Hematopoietic multipotent progenitor cell treated with erythropoietin and hydrocortisone succinate and interleukin-3 and kit ligand, for 4 days (in vitro differentiated cells): ENCODE measurements at places on chromosomes 12 and 14.

GRCh38 chr14:60326274-60326673 is 77.3 kb downstream of the PPM1A start:
- DNase-seq, result no peak

DNA sequence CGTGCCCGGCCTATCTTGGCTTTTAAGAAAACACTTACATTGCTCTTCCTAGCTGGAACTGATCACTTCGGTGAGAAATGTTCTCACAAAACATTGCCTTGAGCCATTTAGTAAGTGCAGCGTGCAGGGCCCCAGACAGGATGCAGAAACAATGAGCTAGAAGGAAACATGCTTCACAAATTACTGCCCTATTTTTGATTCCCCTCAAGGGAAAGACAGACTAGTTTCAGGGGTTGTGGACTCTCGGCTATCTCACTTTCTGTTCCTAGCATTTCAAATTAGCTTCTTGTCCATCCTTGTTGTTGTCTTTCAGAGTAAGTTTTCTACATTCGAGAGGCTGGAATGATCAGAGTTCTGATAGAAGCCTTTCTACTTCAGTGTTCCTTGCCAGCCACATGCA is 21.6 kb downstream of the TGFB3 start:
- no peak for DNase-seq

DNA sequence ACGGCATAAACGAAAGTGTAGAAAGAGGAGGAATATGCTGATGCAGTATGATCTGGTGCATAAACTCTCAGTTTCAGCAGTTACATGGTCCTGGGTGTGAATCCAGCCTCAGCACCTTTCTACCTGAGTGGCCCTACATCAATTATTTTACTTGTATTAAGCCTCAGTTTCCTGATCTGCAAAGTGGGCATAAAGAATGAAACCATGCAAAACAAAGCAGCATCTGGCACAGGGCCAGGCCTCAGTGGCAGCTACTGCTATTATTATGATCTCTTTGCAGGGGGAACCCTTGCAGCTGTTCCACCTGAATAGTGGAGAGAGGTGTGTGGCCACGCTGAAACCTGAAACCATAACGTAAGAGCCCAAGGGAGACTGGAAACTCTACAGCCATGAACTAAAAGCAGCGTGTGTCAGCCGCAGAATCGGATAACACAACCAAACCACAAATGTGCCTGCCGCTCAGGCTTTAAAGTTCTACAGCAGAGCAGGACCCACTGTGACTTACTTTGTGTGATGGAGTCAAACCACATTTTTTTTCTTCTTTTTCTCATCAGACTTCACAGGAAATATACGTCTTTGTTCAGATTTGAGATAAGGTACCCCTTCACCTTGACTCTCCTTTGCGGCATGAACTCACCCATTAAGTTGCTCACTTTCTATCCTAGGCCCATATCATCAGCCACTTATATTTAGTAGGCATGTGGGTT is 29.2 kb upstream of the FOS start:
- peak; percentile 89 for DNase-seq

- no peak for DNase-seq
These were observed 618 bp upstream of the PGAM5 start for GRCh38 chr12:132710043-132710404.

DNA sequence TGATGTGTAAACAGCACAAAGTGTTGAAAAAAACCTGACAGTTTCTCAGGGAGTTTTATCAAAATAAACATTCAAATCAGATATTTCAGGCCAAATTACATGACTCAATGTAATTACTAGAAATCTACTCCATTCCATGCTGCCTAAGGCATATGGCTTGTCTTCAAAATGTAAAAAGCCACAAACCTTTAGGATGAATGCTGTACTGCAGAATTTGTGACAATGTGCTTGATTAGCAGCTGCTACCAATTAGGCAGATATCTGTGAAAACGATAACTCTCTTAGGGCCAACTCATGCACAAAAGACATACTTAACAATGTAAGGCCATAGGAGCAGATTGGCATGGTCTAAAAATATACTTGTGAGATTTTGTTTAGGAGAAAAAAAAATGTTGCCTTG is 267.0 kb downstream of the DACT1 start:
- no peak for DNase-seq

- no peak for DNase-seq
These were observed 578.4 kb upstream of the STXBP6 start for GRCh38 chr14:25628390-25628789.

- no peak for DNase-seq
These were observed 11.2 kb downstream of the TTC6 start for GRCh38 chr14:37606678-37607077.

DNA sequence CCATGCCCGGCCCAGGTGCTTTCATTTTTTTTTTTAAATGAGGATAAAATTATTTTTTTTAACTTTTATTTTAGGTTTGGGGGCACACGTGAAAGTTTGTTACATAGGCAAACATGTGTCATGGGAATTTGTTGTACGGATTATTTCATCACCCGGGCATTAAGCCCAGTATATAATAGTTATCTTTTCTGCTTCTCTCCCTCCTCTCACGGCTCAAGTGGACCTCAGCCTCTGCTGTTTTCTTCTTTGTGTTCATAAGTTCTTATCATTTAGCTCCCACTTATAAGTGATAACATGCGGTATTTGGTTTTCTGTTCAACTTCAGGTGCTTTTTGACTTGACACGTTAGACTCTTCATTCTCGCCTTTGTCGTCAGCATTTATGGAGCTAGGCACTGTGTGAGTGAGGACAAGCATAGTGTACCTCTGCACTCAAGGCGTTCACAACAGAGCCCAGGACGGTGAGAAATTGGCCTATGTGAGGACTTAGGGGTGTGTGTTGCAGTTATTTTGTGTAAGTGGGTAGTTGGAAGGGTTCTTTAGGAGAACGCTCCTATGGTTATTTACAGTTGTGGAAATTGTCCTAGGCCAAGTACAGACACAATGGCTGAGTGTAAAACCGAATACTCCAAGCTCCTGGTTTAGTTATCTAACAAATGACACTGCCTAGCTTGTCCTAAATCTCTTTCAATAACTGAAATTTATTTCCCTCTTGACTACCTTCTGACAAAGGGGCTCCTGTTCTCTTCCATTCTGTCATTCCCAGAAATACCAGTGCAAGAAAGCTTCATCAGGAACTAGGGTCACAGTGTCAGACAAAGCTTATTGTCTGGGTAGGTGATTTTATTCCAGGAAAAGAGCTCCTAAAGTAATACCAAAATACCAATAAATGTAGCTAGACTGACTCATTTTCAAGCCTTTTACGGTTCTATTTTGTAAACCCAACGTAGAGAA is 200.5 kb upstream of the PRICKLE1 start:
- no peak for DNase-seq

DNA sequence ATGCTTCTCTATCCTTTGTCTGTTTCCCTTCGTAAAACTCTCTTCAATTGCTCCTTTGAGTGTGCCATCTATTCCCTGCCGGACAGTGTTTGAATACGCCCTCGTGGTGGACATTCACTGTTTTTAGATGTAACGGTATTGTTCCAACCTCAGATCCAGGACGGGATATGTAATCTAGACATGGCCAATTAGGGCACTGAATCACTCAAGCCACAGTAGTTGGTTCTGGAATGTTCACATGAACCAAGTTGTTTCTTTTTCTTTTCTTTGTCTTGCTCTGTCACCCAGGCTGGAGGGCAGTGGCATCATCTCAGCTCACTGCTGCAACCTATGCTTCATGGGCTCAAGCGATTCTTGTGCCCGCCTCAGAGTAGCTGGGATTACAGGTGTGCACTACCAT is 204.2 kb upstream of the PLXNC1 start:
- no peak for DNase-seq

- DNase-seq, result peak; percentile 73
These were observed 60.6 kb upstream of the TMCC3 start for GRCh38 chr12:94710933-94711332.

- no peak for DNase-seq
These were observed 449.6 kb downstream of the TMEM117 start for GRCh38 chr12:44285321-44285960.

DNA sequence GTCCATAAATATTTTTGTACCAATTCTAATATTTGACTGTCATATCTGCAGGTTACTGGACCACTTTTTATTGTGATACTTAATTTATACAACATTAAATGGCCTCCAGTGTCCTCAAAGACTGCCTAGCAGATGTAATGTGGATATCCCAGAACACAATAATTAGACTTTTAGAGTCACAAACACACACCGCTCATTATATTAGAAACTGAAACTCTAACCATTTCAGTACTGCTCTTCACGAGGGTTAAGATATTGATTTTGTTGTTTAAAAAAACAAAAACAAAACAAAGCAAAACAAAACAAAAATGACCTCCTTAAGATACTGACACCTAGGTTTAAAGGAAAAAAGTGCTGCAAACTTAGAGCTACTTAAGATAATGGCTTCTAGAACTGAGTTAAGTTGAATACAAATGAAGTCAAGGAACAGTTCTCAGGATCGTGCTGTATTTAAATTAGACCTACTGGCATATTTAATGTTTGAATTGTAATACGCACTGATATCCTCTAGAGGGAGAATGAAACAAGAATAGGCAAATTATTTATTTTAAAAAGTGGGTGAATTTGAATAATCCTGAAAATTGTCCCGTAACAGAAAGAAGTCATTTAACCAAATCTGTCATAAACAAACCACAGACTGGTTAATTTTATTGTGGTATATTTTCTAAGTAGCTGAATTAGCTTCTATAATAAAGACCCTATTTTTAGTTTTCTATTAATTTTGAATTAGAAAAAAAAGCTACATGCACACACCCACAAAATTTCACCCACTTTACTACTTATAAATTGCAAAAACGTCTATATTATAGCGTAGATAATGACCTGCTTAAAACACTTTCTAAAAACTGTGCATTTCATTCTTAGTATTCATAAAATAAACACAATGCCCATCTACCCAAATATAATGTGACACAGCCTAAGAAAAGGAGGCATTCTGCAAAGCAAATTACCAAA is 395.2 kb upstream of the DCN start:
- DNase-seq, result peak; percentile 57

- no peak for DNase-seq
These were observed 46.9 kb upstream of the BCL11B start for GRCh38 chr14:99318959-99319295.

DNA sequence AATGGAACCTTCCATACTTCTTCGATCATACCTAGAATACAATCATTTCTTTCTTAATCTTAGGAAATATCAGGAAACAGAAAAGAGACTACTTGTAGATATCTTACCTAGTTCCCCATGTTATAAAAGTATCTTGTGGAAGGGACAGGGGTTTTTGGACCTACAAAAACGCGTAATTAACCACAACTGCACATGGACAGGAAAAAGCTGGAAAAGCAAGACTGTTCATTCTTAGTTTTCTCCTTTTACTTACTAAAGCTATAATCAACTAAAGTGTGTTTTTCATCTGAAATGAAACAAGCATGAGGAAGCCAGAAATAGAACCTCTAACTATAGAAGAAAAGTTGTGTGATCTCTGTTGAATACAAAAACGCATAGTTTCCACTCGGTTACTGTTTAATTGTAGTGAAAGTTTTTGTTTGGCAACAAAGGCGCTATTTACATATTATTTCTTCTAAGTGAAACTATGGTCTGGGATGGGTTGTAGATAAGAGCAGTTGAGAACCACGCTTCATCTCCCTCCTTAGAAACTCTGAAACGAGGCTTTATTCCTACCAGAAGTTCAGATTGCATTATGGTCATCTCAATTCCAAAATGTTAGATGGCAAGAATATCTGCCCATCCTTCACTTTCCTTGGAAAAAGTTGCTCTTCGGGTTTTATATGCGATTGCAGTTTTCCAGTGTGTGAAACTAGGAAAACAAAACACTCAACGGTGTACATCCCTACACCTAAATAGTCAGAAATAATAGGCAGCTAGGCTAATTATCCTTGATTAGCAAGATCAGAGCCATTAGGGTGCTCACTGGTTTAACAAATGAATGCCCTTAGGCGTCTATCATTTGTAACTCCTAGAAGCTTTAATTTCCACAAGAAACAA is 1.1 kb downstream of the BCAT1 start:
- DNase-seq, result peak; percentile 54

DNA sequence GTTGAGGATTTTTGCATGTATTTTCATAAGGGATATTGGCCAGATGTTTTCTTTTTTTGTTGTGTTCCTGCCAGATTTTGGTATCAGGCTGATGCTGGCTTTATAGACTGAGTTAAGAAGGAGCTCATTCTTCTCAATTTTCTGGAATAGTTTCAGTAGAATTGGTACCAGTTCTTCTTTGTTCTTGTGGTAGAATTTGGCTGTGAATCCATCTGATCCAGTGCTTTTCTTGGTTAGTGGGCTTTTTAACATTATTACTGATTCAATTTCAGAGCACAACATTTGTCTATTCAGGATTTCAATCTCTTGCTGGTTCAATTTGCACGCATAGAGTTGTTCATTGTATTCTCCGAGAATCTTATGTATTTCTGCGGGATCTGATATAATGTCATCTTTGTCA is 136.5 kb upstream of the FOXG1 start:
- DNase-seq, result no peak
